ENCODE measurements at places on chromosomes 12 and 14. TPM values are rescaled to one million over a fixed set of nuclear protein-coding genes. Genes with fewer than 3 reads are reported as not detected.

The KRT85 gene
- total RNA-seq: not detected

The CREBL2 gene
- total RNA-seq: 11.6 TPM

The APOF gene
- not detected for total RNA-seq

The CATSPERB gene
- total RNA-seq: 0.80 TPM

The IL22 gene
- total RNA-seq: not detected

DNA sequence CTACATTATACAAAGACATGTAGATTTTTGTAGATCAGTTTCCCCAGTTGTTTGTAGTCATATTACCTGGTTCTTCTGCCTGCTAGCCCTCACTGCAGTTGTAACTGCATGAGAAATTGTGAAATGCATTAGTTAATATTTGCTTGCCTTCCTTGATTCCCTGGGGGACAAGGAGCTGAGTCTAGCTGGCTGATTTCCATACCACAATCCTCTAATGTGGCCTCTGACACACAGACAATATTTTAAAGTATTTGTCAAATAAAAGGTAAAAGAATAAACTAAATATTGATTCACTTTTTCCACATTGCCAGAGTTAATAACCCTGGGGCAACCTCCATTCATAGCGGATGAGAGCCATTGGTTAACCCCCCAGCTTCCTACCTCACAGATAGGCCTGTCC, 128.8 kb upstream of the TMEM132C start:
- H3K27me3 ChIP-seq: no peaks in the 10 kb centered on the region
- H3K4me3 ChIP-seq: no peak overlapping the region
- DNase-seq: no peak
- no peaks in the 10 kb centered on the region for H3K36me3 ChIP-seq
- no peak overlapping the region for H3K27ac ChIP-seq

GRCh38 chr12:82687021-82688011, 610 bp downstream of the TMTC2 start:
- H3K4me3 ChIP-seq: peak overlapping the region; percentile 93
- H3K4me1 ChIP-seq: peaks cover 9% of the 10 kb centered on the region
- peak; percentile 67 for DNase-seq
- H3K36me3 ChIP-seq: no peaks in the 10 kb centered on the region
- peak overlapping the region; percentile 97 for H3K27ac ChIP-seq

DNA sequence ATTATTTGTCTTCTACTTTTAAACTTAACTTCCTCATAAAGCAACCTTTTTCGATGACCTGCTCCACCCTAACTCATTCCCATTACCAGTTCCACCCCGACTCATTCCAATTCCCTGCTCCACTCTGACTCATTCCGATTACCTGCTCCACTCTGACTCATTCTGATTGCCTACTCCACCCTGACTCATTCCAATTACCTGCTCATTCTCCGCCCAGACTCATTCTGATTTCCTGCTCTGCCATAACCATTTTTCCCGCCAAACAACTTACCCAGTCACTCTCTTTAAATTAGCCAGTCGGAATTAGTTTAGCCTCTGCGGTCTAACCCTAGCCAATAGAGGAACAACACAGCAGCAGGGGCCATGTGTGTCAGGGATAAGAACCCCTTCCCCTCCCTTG, 249.1 kb downstream of the DPY19L2 start:
- H3K4me1 ChIP-seq: no peaks in the 10 kb centered on the region
- H3K4me3 ChIP-seq: no peak overlapping the region

DNA sequence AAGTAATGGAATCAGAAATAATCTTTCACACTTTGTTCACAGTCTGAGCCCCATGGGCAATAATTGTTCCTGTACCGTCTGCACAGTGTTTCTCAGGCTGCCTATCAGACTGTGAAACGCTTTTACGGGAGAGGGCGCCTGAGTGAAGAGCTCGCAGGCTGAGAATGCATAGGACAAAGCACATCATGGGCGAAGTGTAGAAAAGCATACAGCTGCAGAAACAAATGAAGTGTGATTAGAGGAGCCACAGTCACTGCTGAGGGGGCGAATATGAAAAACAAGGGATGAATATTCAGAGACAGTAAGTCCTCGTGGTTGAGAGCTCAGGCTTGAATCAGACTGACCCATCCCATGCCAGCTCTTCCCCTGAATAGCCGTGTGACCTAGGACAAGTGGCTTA, 438.4 kb upstream of the DCN start:
- H3K4me1 ChIP-seq: no peaks in the 10 kb centered on the region
- DNase-seq: peak; percentile 64
- H3K27me3 ChIP-seq: no peaks in the 10 kb centered on the region
- H3K4me3 ChIP-seq: no peak overlapping the region

DNA sequence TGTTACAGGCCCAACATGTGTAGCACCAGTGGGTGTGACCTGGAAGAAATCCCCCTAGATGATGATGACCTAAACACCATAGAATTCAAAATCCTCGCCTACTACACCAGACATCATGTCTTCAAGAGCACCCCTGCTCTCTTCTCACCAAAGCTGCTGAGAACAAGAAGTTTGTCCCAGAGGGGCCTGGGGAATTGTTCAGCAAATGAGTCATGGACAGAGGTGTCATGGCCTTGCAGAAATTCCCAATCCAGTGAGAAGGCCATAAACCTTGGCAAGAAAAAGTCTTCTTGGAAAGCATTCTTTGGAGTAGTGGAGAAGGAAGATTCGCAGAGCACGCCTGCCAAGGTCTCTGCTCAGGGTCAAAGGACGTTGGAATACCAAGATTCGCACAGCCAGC, 8.6 kb downstream of the BCL2L14 start:
- H3K4me1 ChIP-seq: no peaks in the 10 kb centered on the region
- no peak overlapping the region for H3K4me3 ChIP-seq
- no peaks in the 10 kb centered on the region for H3K36me3 ChIP-seq
- H3K27me3 ChIP-seq: no peaks in the 10 kb centered on the region
- no peak overlapping the region for H3K27ac ChIP-seq

GRCh38 chr14:79721399-79722084, 489.8 kb downstream of the DIO2 start:
- no peak overlapping the region for H3K4me3 ChIP-seq
- H3K36me3 ChIP-seq: no peaks in the 10 kb centered on the region
- H3K27ac ChIP-seq: no peak overlapping the region
- no peaks in the 10 kb centered on the region for H3K4me1 ChIP-seq
- H3K27me3 ChIP-seq: no peaks in the 10 kb centered on the region
- DNase-seq: no peak

DNA sequence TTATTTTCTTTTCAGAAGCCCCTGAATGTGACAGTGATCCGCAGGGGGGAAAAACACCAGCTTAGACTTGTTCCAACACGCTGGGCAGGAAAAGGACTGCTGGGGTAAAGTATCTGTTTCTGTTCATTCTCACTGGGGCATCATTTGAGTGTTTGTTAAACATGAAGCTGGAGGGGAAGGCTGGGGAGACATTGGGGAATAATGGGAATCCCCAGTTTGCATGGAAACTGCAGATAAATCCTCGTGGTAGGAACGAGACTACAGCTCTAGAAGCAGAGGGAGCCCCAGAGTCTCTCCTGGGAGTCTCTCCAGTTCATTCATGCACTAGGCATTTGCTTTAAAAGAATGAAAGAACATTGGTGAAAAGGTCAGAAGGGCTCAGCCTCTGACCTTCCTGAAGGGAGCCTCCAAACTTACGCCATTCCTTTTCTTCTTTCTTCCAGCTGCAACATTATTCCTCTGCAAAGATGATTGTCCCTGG, 2.5 kb upstream of the CFAP251 start:
- H3K27me3 ChIP-seq: no peaks in the 10 kb centered on the region
- no peak overlapping the region for H3K27ac ChIP-seq
- DNase-seq: peak; percentile 10
- peaks cover 17% of the 10 kb centered on the region for H3K4me1 ChIP-seq
- peaks cover 41% of the 10 kb centered on the region for H3K36me3 ChIP-seq
- no peak overlapping the region for H3K4me3 ChIP-seq

GRCh38 chr12:59823567-59823966, 227.7 kb downstream of the SLC16A7 start:
- H3K4me1 ChIP-seq: no peaks in the 10 kb centered on the region
- no peaks in the 10 kb centered on the region for H3K36me3 ChIP-seq
- no peaks in the 10 kb centered on the region for H3K27me3 ChIP-seq
- DNase-seq: no peak

DNA sequence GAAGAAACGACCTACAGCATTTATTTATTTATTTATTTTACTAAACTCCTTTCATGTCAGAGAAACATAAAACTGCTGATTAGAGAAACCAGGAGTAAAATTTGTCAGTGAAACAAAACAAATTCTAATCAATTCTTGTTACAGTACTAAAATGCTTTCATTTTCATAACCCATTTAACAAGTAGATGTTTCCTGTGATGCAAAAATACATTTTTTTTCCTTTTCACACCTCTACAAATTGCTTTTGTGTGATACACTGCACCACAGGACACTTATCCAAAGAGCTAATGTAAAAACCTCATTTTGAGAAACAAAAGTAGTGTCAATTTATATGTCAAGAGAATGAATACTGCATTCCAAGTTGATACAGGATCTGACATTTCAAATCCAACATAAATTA, 155.1 kb downstream of the SYT1 start:
- no peak overlapping the region for H3K4me3 ChIP-seq
- H3K36me3 ChIP-seq: no peaks in the 10 kb centered on the region
- no peak for DNase-seq

DNA sequence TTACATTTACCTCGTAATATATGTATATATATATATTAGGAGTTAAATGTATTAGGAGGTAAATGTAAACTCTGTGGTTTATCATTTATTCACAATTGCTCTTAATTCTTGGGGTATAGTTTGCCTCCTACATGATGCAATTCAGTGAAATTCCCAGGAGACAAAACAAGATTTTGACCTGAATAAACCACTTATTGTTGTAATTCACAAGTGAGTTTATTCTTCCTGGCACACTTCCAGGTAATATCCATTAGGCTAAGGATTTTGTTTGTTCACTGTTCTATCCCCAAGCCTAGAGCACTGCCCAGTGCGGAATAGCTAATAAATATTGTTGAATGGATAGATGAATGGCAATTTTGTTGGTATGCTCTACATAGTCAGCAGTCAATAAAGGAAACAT, 3.0 kb downstream of the SMIM10L1 start:
- H3K4me3 ChIP-seq: no peak overlapping the region
- no peaks in the 10 kb centered on the region for H3K36me3 ChIP-seq
- no peak for DNase-seq
- no peaks in the 10 kb centered on the region for H3K27me3 ChIP-seq

DNA sequence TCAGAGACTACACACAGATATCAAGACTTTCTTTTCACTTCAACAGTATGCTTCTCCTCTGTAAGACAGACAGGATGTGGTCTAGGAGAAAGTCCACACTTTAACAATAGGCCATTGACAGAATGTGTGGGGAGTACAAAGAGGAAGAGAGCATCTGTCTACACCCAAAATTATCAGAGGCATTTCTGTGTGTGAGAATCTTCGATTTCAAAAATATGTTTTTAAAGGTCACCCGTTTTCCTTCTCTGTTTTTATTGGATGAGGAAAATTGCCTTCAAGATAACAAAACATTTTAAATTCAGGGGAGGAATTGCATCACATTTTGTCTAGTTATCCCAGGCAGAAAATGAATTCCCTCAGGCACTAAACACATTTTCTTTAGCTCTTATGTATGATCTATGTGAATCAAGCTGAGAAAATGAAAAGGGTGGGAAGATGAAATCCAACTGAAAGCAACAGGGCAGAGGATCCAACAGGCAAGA, 16.4 kb downstream of the NAV3 start:
- peaks cover 6% of the 10 kb centered on the region for H3K4me1 ChIP-seq
- peak; percentile 56 for DNase-seq
- H3K27me3 ChIP-seq: no peaks in the 10 kb centered on the region
- H3K27ac ChIP-seq: peak overlapping the region; percentile 68
- peaks cover 2% of the 10 kb centered on the region for H3K36me3 ChIP-seq

DNA sequence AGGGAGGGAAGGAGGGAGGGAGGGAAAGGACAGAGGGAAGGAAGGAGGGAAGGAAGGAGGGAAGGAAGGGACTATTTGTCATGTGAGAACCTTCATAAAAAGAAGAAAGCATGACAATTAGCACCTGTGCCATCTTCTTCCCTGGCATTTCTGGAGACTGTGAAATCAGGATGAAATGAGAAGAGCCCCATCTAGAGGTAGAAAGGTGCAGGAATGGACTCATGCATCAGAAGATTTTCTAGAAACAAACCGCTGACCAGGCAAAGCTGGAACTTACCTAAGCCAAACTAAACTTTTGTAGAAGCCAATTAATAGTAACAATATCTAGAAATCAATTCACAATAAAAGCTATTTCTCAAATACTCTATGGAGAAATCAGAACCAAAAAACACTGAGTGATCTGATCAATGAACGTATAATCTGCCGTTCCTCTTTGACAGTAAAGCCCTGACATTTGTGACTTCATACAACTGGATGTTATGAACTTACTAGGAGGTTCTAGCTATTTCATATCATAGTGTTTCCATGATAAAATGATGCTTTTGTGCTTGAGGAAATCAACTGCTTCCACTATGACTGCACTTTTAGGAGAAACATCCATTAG, 24.4 kb upstream of the CRACR2A start:
- H3K27me3 ChIP-seq: peaks cover 2% of the 10 kb centered on the region
- DNase-seq: peak; percentile 43
- H3K27ac ChIP-seq: no peak overlapping the region
- no peaks in the 10 kb centered on the region for H3K4me1 ChIP-seq
- H3K36me3 ChIP-seq: no peaks in the 10 kb centered on the region

GRCh38 chr12:6638305-6638704, 2.5 kb upstream of the LPAR5 start:
- no peaks in the 10 kb centered on the region for H3K36me3 ChIP-seq
- H3K27ac ChIP-seq: peak overlapping the region; percentile 35
- no peak for DNase-seq
- H3K27me3 ChIP-seq: peaks cover 2% of the 10 kb centered on the region
- H3K4me3 ChIP-seq: no peak overlapping the region

GRCh38 chr14:56159066-56159465, 40.9 kb downstream of the PELI2 start:
- DNase-seq: no peak
- no peaks in the 10 kb centered on the region for H3K27me3 ChIP-seq
- H3K27ac ChIP-seq: no peak overlapping the region
- no peaks in the 10 kb centered on the region for H3K36me3 ChIP-seq
- H3K4me3 ChIP-seq: no peak overlapping the region

DNA sequence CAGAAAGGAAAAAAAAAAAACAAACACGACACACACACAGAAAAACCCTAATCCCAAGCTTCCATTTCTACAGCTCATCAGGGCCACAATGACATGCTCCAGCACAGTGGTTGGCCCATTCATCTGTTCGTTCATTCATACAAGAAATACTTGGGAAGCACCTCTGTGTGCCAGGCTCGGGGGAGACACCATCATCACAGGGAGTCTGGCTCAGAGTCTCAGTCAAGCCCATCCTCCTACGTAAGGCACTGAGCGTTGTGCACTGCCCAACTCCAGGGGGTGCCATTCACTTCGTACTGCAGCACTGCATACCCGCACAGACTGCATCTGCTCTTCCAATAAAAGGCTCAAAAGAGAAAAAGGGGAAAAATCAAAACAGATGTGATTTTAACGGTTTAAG, 15.3 kb downstream of the VPS37B start:
- peaks cover 46% of the 10 kb centered on the region for H3K4me1 ChIP-seq
- H3K27me3 ChIP-seq: no peaks in the 10 kb centered on the region
- H3K36me3 ChIP-seq: peaks cover 4% of the 10 kb centered on the region
- DNase-seq: peak; percentile 66

DNA sequence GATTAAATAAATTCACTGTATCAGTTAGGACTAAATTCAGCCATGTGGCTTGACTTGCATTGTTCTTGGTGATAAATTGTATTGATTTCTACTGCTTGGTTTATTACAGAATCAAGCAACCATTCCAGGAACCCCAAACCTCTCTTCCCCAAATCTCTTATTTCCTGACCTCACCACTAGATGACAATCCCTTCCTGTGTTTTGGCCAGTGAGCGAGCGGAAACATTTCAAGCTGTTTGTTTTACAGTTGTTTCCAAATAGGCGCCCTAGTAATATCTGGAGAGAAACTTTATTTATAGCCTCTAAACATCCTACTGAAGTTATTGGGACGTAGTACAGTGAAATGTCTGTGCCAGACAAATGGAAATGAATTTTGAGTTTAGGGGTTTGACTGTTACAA, 161.1 kb downstream of the SNAPC1 start:
- no peak overlapping the region for H3K4me3 ChIP-seq
- H3K27ac ChIP-seq: no peak overlapping the region
- no peaks in the 10 kb centered on the region for H3K27me3 ChIP-seq
- DNase-seq: peak; percentile 74
